ENCODE measurements at places on chromosomes 6 and 20.

DNA sequence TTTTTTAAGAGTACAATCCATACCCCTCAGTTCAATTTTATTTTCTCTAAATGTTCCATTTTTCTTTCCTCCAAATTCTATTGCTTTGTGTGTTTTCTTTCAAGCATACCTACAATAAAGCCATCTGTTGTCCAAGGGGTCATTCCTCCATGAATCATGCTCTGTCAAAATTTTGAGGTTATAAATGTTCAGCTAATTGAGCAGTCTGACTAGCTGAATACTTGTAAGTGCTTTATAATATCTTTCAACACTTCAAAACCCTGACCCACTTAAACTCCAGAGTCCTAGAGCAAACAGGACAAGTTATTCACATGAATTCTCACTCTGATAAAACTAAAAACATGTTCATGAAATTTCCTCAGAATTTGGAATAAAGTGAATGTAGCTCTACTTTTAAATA, 33.4 kb upstream of the EYA4 start:
- DNase-seq: no peak

- no peak for DNase-seq
Measured at GRCh38 chr20:6051505-6051904, 2.4 kb downstream of the LRRN4 start.

DNA sequence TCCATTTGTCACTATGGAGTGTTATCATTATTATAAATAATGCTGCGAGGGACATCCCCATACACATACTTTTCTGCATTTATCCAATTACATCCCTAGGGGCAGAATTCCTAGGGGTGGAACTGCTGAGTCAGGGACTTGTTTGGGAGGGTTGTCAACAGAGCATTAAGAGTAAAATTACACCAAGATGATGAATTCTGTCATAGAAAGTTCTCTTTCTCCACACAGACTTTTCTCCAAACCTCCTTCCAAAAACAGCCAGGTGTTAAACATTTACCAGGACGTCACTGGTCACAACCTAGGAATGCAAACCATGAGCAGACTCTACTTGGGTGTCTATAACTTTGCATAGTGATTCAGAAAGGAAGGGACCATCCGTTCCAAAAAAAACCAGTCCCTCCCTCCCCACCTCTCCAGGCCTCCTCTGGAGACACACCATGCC, 95.5 kb downstream of the PRND start:
- no peak for DNase-seq

- DNase-seq: no peak
Measured at GRCh38 chr6:38438097-38438496, 201.6 kb downstream of the BTBD9 start.
